NB4 (cell line): ENCODE measurements at places on chromosomes 3 and 15.

DNA sequence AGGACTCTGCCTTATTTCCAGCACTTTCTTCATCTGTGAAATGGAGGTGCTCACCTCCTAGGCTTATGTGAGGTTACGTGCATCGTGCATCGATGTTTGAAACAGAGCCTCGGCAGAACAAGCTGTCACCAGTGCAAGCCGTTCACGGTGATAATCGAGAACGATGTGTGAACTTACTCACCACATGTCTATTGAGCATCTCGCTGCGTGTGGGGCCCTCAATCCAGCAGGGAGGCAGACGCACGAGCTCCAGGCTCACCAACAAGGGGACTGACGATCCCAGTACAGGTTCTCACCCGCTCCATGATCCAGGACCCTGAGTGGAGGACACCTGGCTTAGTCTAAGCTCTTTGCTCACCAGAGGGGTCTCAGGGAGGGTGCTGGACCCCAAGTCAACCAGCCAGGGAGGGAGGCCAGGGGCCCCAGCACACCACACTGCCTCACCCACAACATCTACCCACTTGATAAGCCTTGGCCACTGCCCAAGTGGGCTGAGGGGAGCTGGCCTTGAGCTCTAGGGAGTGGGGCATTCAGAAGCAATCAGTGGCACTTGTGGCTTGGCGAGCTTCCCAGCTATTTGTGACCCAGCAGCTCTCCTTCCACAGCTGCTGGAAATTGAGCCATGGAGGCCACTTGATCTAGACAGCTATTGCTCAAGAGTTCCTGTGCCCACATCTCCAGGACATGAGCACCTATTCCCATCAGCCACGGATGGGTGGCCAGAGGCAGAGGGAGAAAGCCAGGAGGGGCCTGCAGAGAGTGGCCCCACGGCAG, 34.4 kb upstream of the SLC6A1 start:
- DNase-seq, result peak; percentile 27

DNA sequence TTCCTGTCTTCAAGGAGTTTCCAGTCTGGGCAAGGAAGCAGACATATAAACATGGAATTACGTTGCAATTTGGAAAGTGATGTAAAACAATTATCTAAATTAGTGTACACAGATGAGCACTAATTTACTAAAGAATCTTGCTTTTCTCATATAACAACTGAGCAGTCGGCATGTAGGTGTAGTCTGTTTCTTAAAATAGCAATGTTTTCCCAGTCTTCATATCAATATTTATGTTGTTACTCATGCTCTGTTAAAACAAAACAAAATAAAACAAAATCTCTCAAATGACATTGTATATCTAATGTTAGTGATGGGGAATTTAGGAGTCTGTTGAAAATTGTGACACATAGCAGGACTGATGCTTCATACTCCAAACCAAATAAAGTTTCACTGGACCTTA, 75.6 kb downstream of the SAMMSON start:
- DNase-seq, result no peak

GRCh38 chr3:152574461-152575079, 260.4 kb upstream of the P2RY1 start:
- DNase-seq, result peak; percentile 61

GRCh38 chr3:168612671-168613070, 516.9 kb upstream of the GOLIM4 start:
- no peak for DNase-seq

- no peak for DNase-seq
Observed at GRCh38 chr3:106423321-106424225, 554.8 kb upstream of the CBLB start.

GRCh38 chr15:58748040-58748851, 1.3 kb downstream of the ADAM10 start:
- DNase-seq, result peak; percentile 43

DNA sequence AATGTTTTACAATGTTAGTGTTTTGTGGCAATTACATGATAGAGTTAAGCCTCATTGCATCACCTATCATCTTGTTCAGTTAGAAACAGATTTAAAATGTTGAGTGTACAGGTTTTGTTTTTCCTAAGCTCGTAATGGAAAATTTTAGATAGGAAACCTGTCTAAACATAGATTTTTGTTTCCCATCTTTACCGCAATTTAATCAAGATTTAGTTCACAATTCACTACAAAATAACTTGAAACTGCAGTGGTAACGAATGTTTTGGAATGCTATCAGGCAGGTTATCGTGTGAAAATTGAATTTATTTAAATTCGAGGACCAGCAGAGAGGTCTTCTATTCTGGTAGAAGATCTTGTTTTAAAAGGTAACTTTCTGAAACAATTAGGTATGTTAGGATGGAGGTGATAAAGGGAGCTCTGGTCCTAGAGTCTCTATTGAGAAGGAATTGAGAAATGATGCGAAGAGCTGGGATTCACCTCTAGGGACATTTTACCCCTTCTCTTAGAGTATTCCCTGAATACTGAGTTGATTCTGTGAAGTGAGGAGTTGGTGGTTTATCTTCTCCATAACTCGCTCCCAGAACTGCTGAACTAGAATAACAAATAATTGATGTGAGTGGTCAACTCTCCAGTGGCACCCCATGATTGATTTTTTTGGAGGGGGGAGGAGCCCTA, 1.4 kb downstream of the DOCK3 start:
- DNase-seq, result no peak

- no peak for DNase-seq
Observed at GRCh38 chr3:14126887-14127505, 2.1 kb downstream of the TMEM43 start.
